ENCODE measurements at places on chromosomes 4 and X.

- DNase-seq, result no peak
These were observed 18.6 kb upstream of the ARSJ start for GRCh38 chr4:113998079-113998478.

DNA sequence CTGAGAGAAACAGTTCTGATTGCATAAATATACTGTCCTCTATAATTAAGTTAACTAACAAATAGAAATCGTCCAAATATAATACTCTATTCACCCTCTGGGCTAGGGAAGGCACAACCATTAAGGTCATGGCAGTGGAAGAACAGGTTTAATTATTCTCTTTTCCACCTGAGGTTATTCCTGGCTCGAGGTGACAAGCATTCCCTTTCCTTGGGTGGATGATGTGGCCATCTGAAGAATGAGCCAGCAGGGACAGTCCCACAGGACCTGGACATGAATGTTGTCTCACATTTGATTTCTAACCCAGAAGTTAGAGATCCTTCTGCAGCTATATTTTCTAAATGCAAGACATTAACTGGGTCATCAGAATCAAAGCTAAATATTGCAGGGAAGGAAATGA lies 5.5 kb downstream of the IBSP start:
- no peak for DNase-seq

DNA sequence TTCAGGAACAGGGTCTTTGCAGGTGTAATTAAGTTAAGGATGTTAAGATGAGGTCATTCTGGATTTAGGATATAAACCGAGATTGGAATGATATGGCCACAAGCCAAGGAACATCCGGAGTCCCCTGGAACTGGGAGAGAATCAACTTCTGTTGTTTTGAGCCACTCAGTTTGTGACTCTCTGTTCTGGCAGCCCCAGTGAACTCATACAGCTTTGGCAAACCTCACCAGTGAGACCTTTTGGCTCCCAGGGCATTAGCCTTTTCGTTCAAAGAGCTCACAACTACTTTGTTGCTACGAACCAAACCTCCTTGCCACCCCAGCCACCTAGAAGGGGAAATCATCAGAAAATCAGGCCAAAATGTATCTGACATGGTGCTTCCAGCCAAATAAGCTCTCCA lies 80.4 kb downstream of the MTMR1 start:
- no peak for DNase-seq

DNA sequence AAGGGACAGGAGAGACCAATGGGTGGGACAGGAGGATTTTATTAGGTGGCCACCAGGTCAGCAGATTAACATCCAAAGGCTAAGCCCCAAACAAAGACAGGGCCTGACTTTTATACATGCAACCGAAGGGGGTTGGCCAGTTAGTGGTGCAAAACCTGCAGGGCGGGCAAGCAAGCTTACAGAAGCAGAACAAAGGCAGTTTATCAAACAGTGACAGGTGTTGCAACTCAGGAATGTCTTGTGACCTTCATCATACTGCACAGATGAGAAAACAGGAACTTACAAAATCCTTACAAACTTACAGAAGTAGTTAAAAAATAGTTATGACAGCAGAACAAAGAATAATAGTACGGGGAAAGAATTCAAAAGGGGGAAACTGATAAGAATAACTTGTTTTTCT lies 708.1 kb downstream of the GLUD2 start:
- DNase-seq, result no peak

DNA sequence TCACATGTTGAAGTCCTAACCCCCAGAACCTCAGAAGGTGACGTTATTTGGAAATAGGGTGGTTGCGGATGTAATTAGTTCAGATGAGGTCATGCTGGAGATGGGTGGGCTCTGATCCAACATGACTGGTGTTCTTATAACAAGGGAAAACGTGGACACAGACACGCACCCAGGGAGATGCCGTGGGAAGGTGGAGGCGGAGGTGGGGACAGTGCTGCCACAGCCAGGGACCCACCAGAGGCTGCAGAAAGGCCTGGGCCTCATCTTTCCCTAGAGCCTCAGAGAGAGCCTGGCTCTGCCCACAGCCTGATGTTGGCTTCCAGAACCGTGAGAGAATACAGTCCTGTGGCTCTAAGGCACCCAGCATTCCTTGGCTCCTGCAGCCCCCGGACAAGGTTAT lies 7.9 kb upstream of the HMX1 start:
- DNase-seq, result no peak

- no peak for DNase-seq
These were observed 75.4 kb downstream of the MBNL3 start for GRCh38 chrX:132413459-132413858.

DNA sequence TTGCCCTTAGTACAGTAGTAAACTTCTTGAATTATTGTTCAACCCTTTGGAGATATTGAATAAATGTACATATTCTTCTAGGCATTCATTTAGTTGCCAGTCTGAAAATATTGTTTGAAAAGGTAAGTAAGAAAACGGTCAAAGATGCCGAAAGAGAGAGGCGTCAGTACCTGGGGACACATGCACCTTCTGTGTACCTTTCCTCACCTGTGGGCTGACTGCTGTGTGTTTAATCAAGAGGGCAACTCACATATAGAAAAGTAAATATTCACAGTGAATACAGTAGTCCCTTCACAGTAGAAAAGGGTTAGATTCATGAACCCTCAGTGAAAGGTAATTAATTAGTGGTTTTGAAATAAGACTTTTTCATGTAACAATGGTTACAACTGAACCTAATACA lies 6.9 kb downstream of the ANXA10 start:
- DNase-seq, result no peak

DNA sequence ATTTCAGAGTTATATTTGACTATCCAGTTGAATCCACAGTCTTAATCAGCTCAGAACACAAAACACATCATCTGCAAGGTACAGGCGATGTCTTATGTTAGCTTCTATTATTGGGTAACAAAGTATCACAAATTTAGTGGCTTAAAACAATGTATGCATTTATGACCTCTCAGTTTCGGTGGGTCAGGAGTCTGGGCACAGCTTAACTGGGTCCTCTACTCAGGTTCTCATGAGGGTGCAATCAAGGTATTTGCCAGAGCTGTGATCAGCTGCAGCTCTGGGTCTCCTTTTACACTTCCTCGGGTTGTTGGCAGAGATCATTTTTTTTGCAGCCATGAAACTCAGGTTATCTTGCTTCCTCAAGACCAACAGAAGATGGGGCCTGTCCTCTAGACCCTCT lies 498.9 kb downstream of the IDS start:
- DNase-seq, result no peak

DNA sequence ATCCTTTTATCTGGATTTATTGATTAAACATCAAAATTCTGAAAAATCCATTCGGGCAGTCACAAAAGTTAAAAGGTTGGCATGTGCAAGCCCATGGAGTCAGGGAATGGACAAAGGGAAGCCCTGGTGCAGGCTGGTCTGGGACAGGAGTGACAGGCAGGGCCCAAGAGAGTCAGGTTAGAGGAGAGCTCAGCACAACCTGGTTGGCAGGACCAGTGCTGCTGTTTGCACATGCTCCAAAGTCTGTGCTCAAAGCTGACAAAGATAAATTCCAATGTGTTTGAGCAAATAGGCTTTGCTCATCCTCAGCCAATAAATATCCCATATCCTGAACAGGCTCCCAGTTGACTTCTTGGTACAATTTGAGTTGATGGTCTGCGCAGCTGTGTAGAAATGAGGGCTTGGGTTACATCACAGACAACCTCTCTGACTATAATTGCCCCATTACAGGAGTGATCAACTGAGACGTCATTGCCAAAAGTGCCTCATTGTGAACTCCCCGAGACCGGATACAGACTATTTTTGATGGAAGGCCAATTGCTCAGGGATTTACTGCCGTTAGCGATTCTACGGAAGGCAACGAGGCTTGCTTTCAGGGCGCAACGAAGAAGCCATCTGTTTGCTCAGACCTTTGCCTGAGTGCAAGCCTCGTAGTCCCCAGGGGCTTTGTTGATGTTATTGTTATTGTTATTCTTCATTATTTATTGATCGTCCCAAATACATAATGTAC lies 1008.1 kb upstream of the TENM3 start:
- no peak for DNase-seq

DNA sequence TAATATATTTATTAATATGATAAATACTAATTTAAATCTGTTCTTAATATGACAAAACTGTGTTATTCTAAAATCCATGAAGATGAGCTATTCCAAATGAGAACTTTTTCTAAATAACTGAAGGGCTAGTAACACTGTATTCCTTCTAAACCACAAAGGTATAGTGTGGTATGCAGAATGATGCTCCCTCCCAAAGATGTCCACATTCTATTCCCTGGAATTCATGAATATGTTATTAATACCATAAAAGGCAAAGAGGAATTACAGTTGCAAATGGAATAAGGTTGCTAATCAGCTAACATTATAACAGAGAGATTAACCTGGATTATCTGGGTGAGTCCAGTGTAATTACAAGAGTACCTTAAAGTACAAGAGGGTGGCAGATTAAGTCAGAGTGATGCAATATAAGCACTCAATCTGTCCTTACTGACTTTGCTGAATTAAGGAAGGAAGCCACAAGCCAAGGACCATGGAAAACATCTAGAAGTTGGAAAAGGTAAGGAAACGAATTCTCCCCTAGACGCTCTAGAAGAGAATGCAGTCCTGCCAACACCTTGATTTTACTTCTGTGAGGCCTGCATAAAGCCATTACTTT lies 20.7 kb upstream of the MAB21L2 start:
- DNase-seq, result no peak

- DNase-seq, result no peak
These were observed 140.5 kb upstream of the NUDT10 start for GRCh38 chrX:51192104-51192503.

DNA sequence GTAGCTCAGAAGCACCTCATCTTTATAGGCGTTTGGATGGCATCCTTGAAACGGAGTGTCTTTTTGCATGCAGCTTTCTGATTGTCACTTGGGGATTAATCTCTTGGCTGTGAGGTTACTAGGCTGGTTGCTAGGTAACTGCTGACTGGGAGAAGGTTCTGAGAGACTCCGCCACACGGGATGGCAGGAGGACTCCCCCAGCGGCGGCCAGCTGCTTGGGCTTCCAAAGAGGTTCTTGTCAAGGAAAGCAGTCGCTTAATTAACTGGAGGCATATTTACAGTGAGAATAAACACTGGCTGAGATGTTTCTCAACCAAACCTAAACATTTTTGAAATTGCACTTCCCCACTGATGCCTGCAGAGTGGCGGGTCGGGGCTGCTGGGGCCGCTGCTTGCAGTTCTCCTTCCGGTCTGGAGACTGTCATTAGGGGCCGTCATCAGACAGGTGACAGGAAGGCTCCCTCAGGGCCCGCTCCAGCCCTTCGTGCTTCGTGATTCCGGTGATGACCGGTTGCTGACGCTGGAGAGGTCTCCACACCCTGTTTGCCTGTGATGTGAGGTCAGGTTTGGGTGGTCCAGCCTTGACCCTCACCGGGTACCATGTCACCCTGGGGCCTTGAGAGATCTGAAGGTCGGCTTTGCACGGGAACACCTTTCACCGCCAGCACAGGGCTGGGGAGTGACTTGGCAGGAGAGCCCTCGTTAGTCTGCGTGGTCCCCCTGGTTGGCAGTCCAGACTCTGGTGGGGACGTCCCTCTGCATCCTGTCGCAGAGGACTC lies 9.1 kb downstream of the NSG1 start:
- no peak for DNase-seq

- DNase-seq, result no peak
These were observed 74.7 kb downstream of the PAQR3 start for GRCh38 chr4:78864405-78865024.

DNA sequence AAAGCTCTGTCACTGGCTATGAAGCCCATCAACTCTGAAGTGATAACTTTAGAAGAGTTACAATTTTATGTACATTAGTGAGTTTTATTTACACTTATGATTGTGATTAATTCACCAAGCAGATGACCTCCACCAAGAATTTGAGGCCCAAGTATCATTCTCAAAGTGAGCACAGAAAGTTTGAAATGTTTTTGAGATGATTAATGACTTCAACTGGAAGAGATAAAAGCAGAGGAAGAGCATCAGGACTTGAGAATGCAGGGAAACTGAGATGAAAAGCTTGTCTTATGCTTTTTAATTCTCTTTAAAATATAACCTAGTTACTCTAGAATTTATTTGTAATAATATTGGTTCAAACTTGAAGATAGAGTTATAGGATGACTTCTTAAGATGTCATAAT lies 112.8 kb upstream of the H2AZ1 start:
- no peak for DNase-seq

GRCh38 chr4:156803056-156803455 lies 168.5 kb downstream of the PDGFC start:
- DNase-seq, result no peak

DNA sequence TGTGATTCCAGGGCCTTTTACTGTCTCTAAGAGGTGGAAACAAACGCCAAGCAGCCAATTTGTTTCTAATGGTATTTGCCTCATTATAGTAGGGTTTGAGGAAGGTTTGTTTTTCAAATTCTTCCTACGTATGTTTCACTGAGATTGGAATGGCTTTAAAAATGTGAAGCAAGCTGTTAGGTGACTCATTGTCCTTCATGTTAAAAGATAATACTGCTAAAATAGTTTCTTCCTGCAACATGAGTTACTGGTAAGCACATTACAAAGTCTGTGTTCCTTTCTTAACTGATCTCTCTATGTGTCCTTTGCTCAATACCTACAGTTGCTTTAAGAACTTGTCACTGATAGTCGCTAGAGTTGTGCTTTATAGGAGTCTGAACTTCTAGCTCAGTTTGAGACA lies 1183.9 kb downstream of the RPA4 start:
- no peak for DNase-seq

GRCh38 chr4:48781968-48782367 lies 1.9 kb upstream of the FRYL start:
- DNase-seq, result no peak

DNA sequence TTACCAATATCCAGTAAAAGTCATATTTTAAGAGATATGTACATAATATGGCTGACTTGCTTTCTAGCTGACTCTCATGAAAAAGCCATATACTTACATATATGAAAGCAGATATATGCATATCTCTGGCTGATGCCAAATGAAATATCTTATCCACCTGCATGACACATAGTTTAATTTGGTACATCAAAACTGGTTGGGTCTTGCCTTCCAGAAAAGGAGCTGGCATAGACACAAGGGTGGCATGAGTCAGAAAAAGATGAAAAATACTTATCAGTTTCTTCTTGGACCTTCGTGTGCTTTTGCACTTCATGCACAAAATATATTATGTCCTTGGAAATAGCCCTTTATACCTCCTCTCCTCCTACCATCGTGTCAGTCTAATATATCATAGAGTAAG lies 32.1 kb downstream of the TIGD4 start:
- no peak for DNase-seq

DNA sequence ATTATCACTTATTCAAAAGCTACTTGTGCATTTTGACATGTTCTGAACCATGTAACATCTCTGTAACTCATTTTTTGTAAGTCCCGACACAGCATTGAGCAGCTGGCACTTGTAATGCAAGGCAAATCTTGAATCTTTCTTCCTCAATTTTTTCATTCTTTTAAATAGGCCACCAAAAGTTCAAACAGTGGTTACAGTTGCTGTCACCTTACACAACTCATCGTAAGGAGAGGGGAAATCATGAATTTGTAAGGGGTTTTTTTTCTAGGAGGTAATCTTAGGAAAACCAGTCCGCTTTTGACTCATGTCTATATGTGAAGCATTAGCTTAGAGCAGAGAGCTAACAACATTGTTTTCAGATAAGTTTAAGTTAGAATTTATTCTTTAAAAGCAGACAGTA lies 124.5 kb downstream of the PDLIM5 start:
- DNase-seq, result no peak

- no peak for DNase-seq
These were observed 1.7 kb downstream of the SRD5A3 start for GRCh38 chr4:55347610-55348228.

GRCh38 chr4:43512253-43512652 lies 619.7 kb downstream of the GRXCR1 start:
- no peak for DNase-seq

All from activated T-cell treated with anti-CD3 and anti-CD28 coated beads, Interleukin-2, amount 50 U/mL, for 1 hour (primary cell).